ENCODE measurements at places on chromosomes 6 and 20. TPM values are rescaled to one million over a fixed set of nuclear protein-coding genes. Genes with fewer than 3 reads are reported as not detected.

POPDC3 gene
- not detected for total RNA-seq

HLA-DRB5 gene
- 1.4 TPM for total RNA-seq

CCDC170 gene
- total RNA-seq = 1.3 TPM

FAM217A gene
- total RNA-seq = not detected

TNXB gene
- total RNA-seq = 189 TPM

WFDC6 gene
- not detected for total RNA-seq

ZSCAN31 gene
- total RNA-seq = 14.6 TPM

CENPW gene
- 33.8 TPM for total RNA-seq

TBX18 gene
- 42.3 TPM for total RNA-seq

GRIK2 gene
- 1.5 TPM for total RNA-seq

CYP21A2 gene
- total RNA-seq = 0.56 TPM

MDFI gene
- total RNA-seq = 6.5 TPM

KCNK15 gene
- 4.5 TPM for total RNA-seq

SLC22A16 gene
- 1.6 TPM for total RNA-seq

MTFR2 gene
- 0.65 TPM for total RNA-seq

IL20RA gene
- total RNA-seq = 0.19 TPM

PIM1 gene
- total RNA-seq = 32.3 TPM

SLC44A4 gene
- total RNA-seq = 0.33 TPM

PHACTR3 gene
- 0.19 TPM for total RNA-seq

PPIL4 gene
- 26.2 TPM for total RNA-seq

BHLHE23 gene
- not detected for total RNA-seq

ITPA gene
- 31.1 TPM for total RNA-seq

C6orf52 gene
- total RNA-seq = not detected

CALHM6 gene
- 2.4 TPM for total RNA-seq

CALHM4 gene
- total RNA-seq = not detected

PLCB1 gene
- total RNA-seq = 20.8 TPM

SAMD5 gene
- 1.2 TPM for total RNA-seq

SNAI1 gene
- total RNA-seq = 8.6 TPM

ELOVL2 gene
- total RNA-seq = 0.23 TPM

CEP250 gene
- total RNA-seq = 20.4 TPM

COL9A1 gene
- not detected for total RNA-seq

TENT5A gene
- total RNA-seq = 58.2 TPM

QRSL1 gene
- total RNA-seq = 8.6 TPM

MCM9 gene
- total RNA-seq = 10.3 TPM

SESN1 gene
- 33.8 TPM for total RNA-seq

HNF4A gene
- total RNA-seq = not detected

CNBD2 gene
- 2.0 TPM for total RNA-seq

IDH3B gene
- total RNA-seq = 48.3 TPM

EPPIN gene
- not detected for total RNA-seq

VTA1 gene
- 25.4 TPM for total RNA-seq

EYS gene
- total RNA-seq = not detected

CCN5 gene
- 342 TPM for total RNA-seq

PACRG gene
- 3.9 TPM for total RNA-seq

PPP1R14C gene
- total RNA-seq = not detected

RUNX2 gene
- total RNA-seq = 0.83 TPM

TMEM74B gene
- total RNA-seq = 0.74 TPM

CD164 gene
- 163 TPM for total RNA-seq

DLK2 gene
- 0.42 TPM for total RNA-seq

FGD2 gene
- 35.5 TPM for total RNA-seq

TBP gene
- total RNA-seq = 9.7 TPM

IMPG1 gene
- total RNA-seq = not detected

PSORS1C2 gene
- not detected for total RNA-seq

COL21A1 gene
- 9.7 TPM for total RNA-seq

THEMIS gene
- 0.52 TPM for total RNA-seq

CD40 gene
- 9.6 TPM for total RNA-seq

All from posterior vena cava (tissue), 2 donors.